ENCODE measurements at places on chromosomes 11 and 22.
A peak's percentile ranks its signal among the peaks of the same experiment; 100 is the strongest.

- DNase-seq, result no peak
These were observed 33.8 kb downstream of the CAPN1 start for GRCh38 chr11:65215441-65216076.

- DNase-seq, result peak; percentile 76
These were observed 1.2 kb downstream of the CD3E start for GRCh38 chr11:118305726-118306125.

DNA sequence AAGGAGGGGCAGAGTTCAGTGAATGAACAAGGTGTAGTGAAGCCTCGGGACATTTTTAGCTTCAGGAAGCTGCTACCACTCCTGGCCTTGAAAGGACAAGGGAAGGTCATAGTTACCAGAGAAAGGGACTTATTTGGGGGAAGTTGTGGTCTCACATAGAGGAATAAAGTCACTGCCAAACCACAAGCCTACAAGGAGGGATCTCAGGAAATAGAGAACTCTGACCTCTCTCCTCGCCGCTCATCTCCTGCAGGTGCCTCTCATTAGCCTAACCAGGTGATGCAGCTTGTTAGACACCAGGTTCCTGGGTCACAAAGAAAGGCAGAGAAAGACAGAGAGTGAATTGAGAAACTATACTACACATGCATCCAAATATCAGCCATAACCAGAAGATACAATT lies 14.3 kb upstream of the TOLLIP start:
- no peak for DNase-seq

- no peak for DNase-seq
These were observed 266.7 kb downstream of the OPCML start for GRCh38 chr11:133265530-133266035.

- no peak for DNase-seq
These were observed 134.2 kb upstream of the CARD18 start for GRCh38 chr11:105273660-105274280.

DNA sequence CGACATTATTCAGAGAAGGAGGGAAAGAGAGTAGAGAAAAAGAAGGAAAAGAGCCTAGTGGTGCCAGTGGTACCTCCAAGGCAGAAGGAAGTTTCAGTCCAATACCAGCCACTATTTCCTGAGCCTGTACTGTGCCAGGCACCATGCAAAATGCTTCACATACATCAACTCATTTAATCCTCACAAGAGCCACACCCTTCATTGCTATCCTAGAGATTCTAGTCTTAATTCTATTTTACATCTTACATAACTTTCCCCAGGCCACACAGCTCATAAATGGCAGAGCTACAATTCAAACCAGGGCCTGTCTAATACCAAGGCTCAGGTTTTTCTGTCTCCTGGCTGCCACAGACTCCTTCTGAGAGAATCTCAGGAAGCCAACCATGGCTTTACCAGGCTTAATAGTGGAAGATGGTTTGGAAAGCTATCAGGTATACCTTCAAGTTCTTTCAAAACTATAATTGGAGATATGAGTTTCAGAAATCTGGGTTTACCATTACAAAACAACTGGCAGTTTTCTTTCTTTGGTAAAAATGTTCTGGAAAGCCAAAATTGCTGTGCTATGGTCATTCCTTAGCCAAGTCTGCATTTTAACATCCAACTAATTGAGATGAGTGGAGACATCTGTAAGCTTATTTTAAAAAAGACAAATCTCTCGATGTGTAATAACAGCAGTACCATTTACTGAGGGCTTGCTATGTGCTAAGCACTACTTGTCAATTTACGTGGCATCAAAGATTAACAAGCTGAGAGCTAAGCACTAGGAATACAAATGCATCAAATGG lies 225.1 kb upstream of the PITPNB start:
- DNase-seq, result no peak

GRCh38 chr11:121354192-121354591 lies 61.6 kb downstream of the SC5D start:
- DNase-seq, result no peak

GRCh38 chr11:126518071-126518971 lies 162.8 kb downstream of the ST3GAL4 start:
- DNase-seq, result no peak

GRCh38 chr11:98545544-98546175 lies 475.1 kb upstream of the CNTN5 start:
- no peak for DNase-seq

DNA sequence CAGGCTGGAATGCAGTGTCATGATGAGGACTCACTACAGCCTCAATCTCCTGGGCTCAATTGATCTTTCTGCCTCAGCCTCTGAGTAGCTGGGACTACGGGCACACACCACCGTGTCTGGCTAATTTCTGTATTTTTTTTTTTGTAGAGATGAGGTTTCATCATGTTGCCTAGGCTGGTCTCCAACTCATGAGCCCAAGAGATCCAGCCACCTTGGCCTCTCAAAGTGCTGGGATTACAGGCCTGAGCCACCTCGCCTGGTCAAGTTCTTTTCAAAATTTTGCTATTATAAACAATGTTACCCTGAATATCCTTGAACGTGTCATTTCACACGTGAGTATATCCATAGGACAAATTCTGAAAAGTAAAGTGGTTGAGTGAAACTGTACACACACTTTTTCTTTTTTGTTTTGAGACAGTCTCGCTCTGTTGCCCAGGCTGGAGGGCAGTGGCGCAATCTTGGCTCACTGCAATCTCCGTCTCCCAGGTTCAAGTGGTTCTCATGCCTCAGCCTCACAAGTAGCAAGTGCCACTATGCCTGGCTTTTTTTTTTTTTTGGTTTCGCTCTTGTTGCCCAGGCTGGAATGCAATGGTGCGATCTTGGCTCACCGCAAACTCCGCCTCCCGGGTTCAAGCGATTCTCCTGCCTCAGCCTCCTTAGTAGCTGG lies 21.6 kb upstream of the EP300 start:
- no peak for DNase-seq

- no peak for DNase-seq
These were observed 28.4 kb downstream of the RNF169 start for GRCh38 chr11:74777038-74777437.

DNA sequence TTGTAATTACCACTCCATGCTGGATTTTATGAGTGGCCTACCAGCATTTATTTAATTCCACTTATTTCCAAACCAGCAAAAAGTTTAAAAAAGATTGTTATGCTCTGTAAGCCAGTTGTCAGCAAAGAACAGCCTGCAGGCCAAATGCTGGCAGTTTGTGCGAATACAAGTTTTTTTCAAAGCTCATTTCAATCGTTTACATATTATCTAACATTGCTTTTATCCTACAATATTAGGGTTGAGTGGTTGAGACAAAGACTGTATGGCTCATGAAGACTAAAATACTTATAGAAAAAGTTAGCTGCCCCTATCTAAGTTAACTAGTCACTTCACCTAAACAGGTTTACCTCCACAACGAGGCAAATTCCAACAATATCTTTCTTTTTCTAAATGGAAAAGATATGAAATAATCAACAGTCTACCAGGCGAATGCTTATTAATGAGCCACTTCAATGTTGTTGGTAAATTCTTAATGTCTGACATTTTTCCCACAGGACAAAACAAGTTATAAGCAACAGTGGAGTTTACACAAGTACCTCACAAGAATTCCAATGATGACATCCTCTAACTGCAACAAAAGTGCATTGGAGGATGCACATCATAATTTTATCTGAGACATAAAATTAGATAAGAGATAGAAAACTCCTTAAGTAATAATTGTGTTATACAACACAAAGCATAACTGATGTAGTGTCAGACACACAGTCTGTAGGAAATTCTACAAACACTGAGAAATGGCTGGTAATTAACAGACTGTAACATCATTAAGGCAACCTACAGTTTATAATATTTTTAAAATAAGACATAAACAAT lies 35.8 kb upstream of the POU2AF2 start:
- DNase-seq, result no peak

GRCh38 chr11:129061492-129062230 lies 119.0 kb upstream of the TP53AIP1 start:
- DNase-seq, result no peak

GRCh38 chr11:111098091-111098490 lies 147.4 kb upstream of the POU2AF2 start:
- DNase-seq, result no peak

DNA sequence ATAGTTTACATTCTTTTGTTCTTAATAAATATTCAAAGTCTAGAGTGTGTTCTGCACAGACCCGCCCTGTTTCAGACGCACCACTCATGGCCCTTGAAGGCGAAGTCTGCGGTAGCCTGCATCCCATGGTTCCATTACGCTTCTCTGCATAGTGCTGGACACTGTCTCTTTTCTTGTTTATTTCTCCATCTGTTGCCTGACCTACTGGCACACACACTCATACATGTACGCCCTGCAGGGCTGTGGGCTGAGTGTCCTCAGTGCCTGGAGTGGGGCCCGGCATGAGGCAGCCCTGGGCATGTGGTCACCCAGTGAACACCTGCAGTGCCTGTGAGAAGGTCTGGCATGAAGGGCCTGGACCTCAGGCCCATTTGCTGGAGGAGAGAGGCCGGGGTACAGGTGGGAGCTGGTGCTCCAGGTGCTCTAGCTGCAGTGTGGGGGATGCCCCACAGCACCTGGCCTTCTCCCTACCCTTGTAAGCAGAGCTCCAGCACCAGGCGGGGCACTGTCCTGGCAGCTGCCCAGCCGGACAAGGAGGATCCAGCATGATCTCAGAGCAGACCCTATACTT lies 404.1 kb downstream of the TBC1D22A start:
- DNase-seq, result no peak

DNA sequence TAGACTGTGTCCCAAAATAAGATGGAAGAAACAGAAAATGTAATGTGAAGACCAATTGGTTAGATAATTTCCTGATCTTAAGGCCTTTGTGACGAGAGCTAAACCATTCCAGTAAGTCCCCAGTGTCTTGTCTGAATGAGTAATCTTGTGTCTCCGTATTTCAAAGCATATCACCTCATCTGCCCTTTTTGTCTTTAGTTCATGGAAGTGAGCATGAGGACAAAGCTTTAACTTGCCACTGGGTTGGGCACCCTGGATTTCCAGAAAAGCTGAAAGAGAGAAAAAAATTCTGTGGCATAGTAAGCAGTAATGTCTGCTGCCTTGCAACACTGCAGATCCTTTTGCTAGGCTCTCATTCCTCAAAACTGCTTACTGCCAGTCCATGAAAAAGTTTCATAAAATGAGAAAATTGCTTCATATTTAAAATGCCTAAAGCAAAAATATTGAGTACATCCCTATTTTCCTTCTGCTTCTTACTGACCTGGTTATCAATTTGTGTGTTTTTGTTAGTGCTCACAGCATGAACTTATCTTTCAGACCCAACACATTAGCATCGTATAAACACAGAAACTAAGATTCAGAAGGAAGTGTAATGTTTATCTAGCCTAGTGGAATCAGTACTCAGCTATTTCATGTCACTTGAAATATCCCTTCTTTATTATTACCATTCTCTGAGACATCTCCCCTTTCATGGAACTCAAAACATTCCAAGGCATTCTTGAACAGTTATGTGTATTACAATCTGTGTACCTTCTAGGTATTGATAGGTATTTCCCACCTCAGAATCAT lies 5.3 kb downstream of the CASP12 start:
- no peak for DNase-seq

DNA sequence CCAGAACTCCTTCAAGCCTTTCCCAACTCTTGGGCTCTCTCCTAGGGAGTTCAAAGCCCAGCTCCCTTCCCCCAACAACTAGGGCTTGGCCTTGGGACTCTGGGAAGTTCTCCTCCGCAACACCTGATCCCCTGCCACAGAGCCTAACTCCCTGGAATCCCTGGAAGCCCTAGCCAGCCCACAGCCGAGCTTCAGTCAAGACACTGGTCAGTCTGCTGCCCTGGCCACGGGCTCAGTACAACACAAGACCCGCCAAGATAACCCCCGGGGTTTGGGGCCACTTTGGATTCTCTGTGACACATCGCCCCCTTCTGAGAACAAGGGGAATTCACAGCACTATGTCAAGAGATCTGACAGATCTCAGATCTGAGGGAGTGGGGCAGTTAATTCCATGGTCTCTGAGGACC lies 58.3 kb downstream of the SLC22A12 start:
- DNase-seq, result no peak

- DNase-seq, result no peak
These were observed 321.6 kb upstream of the B3GAT1 start for GRCh38 chr11:134733646-134734045.

DNA sequence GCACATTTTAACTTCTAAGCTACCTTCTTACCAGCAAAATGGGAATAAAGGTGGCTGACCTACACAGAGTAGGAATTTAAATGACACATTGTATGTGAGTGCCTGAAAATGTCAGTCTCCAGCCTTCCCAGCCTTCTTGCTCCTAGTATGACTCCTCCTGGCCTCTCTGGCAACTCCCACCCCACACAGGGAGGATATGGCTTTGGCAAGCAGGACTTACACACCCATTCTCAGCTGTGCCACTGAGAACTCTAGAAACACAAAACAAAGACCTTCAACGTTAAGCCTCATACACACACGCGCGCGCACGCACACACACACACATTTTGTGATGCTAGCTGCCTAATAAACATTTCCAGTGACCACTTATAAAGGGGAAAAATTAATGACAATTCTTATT lies 65.8 kb downstream of the PACSIN2 start:
- no peak for DNase-seq

- no peak for DNase-seq
These were observed 26.2 kb downstream of the FANCF start for GRCh38 chr11:22599458-22599857.

DNA sequence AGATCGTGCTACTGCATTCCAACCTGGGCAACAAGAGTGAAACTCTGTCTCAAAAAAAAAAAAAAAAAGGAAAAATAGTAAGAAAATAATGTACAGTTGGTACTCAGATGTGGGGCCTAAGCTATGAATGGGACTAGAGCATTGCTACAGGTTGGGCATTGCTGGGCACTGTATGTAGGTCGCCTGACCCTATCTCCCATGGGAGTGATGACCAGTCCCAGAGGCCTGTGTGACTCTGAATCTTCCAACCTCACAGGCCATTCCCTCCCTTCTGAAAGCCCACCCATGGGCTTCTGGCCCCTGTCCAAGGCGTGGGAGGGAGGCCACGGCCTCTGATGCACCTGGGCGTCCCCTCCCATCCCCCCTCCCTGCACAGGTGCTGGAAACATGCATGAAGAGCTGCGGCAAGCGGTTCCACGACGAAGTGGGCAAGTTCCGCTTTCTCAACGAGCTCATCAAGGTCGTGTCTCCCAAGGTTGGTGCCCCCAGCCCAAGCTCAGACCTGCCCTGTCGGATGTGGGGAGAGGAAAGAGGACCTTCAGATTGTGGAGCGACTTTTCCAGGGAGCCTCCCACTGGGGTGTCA lies 9.5 kb downstream of the GGA1 start:
- DNase-seq, result no peak

DNA sequence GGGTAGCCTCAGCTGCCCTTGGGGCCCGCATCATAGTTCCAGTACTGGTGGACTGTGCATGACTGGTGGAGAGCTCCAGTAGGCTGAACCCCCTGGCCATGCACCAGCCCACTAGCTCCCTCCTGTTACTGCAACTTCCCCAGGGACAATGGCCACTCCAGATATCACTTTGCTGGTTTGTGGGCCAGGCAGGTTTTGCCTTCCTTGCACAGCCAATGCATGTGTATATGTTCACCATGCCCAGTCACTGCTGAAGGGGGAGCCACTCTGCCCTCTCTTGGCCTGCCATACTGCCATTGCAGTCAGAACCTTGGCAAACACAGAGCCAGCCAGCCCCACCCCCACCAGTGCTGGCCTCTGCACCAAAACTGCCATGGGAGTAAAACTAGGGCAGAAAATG lies 2095.3 kb upstream of the RAG2 start:
- DNase-seq, result no peak
